A549 treated with CORT108297 at 1 μM for 4 hours (cell line): ENCODE measurements at places on chromosomes 16 and 17. TPM values are rescaled to one million over a fixed set of nuclear protein-coding genes. Genes with fewer than 3 reads are reported as not detected.

The STAC2 gene
- total RNA-seq, result 0.25 to 0.40 TPM (median 0.38 TPM) in 5 replicates

The NPIPA8 gene
- total RNA-seq, result 0.95 to 1.8 TPM (median 1.5 TPM) in 5 replicates

The SGCA gene
- total RNA-seq, result 1.3 to 2.5 TPM (median 1.9 TPM) in 5 replicates

The KRT33A gene
- not detected in 5 replicates for total RNA-seq

The DNAAF8 gene
- 1.0 to 1.8 TPM (median 1.2 TPM) in 5 replicates for total RNA-seq

The MYH8 gene
- total RNA-seq, result not detected in 5 replicates

The FBXL16 gene
- 2.7 to 5.7 TPM (median 5.3 TPM) in 5 replicates for total RNA-seq
